Thoracic aorta (tissue), 2 donors: ENCODE measurements at places on chromosomes 13 and 19.

GRCh38 chr13:73704587-73704986 lies 429.6 kb downstream of the KLF12 start:
- no peaks in the 10 kb centered on the region for H3K4me1 ChIP-seq
- no peak for DNase-seq
- H3K4me3 ChIP-seq: no peak overlapping the region
- no peaks in the 10 kb centered on the region for H3K36me3 ChIP-seq

DNA sequence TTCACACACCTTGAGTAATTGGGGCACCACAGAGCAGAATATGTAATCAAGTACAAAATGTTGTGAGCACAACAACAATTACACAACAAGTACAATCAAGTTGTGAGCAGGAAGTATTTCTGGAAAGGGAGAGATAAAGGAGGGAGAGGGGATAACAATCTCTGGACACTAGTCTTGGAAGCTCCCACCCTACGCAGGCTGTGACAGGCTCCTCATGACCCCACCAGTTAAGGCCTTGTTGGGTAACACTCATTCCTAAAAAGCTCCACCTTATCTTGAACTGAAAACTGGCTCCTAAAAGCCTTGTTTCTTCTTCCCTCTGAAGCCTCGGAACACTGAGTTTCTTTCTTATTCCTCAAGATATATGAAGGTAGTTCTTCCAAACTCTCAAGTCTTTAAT lies 806.0 kb downstream of the UQCRFS1 start:
- no peak overlapping the region for H3K4me3 ChIP-seq
- no peaks in the 10 kb centered on the region for H3K4me1 ChIP-seq
- no peaks in the 10 kb centered on the region for H3K27me3 ChIP-seq
- DNase-seq: no peak
- no peaks in the 10 kb centered on the region for H3K36me3 ChIP-seq

DNA sequence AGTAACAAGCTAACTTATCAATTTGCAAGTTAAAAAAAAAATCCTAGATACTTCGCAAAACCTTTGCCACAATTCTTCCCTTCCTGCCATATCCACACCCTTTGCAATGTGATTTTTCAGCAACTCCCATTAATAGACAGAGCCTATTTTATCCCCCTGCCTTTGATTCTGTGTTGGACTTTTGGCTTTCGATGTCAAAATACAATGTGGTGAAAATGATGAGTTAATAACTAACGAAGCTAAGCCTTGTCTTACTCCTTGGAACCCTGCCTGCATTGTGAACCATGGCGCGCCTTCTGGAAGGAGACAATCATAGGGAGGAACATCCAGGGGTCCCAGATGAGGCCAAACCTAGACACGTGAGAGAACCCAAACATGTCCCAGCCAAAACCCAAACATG lies 6.4 kb downstream of the CYP4F2 start:
- H3K36me3 ChIP-seq: no peaks in the 10 kb centered on the region
- H3K27me3 ChIP-seq: no peaks in the 10 kb centered on the region
- no peak for DNase-seq
- H3K4me1 ChIP-seq: no peaks in the 10 kb centered on the region
- H3K27ac ChIP-seq: no peak overlapping the region

DNA sequence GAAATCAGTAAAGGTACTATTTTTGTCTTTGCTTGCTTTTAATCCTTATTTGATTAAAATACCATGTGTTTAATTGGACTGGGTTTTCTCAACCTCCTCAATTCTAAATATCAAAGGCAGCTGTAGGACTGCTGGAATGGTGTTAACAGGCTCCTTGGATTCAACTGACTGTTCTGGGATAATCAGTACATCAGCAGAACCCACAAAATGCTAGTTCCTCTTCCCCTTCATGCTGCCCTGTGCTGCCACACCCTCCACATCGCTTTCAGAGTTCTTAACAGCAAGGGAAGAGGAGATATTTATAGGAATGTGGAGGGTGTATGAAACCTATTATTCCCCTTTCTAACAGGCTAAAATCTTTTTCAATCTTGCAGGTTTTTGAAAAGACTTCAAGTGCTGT lies 82.4 kb downstream of the KCTD12 start:
- H3K27ac ChIP-seq: no peak overlapping the region
- H3K27me3 ChIP-seq: no peaks in the 10 kb centered on the region
- H3K4me1 ChIP-seq: peaks cover 3% of the 10 kb centered on the region
- H3K36me3 ChIP-seq: no peaks in the 10 kb centered on the region
- no peak for DNase-seq

- H3K4me1 ChIP-seq: no peaks in the 10 kb centered on the region
- H3K27me3 ChIP-seq: peaks cover 10% of the 10 kb centered on the region
- no peak overlapping the region for H3K27ac ChIP-seq
- no peak for DNase-seq
- H3K4me3 ChIP-seq: no peak overlapping the region
- H3K36me3 ChIP-seq: no peaks in the 10 kb centered on the region
Measured at GRCh38 chr13:99909836-99910619, 61.5 kb downstream of the ZIC5 start.

GRCh38 chr19:19900729-19901444 lies at the start of gene ZNF93:
ZNF93 (plus strand) TSS chr19:19900946; CDS start chr19:19901089, 143 bp downstream.
- DNase-seq: peak; percentile 84
- H3K4me1 ChIP-seq: peaks cover 6% of the 10 kb centered on the region

- no peaks in the 10 kb centered on the region for H3K27me3 ChIP-seq
- no peak overlapping the region for H3K27ac ChIP-seq
- H3K4me3 ChIP-seq: no peak overlapping the region
- no peaks in the 10 kb centered on the region for H3K36me3 ChIP-seq
Measured at GRCh38 chr13:78334059-78334458, 269.3 kb downstream of the POU4F1 start.

DNA sequence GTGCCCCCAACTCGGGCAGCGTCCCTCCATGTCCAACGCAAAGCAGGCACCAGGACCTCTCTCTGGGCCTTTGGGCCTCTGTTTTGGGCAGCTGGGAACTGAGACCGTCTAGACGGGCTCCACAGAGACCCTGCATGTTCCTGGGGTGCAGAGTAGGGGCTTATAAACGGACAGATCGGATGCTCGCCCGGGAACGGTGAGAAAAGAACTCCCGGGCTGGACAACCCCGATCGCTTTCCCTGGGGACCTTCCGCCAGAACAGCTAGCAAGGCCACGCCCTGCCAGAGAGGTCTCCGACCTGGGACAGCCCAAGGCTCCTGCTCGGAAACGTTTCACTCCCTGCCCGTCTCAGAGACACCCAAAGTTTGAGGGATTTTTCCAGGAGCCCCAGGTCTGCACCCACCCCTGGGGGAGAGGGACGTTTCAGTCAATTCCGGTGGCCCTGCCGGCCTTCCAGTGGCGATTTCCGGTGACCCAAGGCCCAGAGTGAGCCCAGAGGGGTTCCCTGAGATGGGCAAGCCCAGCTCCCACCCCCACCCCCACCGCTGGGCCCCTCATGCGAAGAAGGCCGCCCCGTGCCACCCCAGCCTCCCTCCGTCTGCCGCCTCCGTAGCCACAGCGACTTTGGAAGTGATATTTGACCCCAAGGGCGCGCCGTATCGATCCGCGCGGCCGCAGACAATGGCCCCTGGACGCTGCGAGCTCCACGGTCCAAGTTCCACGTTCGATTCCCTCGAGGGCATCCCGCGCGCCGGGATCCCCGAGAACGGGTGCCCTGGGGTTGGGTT lies 1.7 kb downstream of the NR2F6 start:
- peak overlapping the region; percentile 84 for H3K4me3 ChIP-seq
- peak overlapping the region; percentile 87 for H3K27ac ChIP-seq
- peaks cover 6% of the 10 kb centered on the region for H3K36me3 ChIP-seq
- H3K27me3 ChIP-seq: no peaks in the 10 kb centered on the region
- DNase-seq: no peak

GRCh38 chr19:49453757-49454240 lies 774 bp downstream of the ALDH16A1 start:
- H3K36me3 ChIP-seq: no peaks in the 10 kb centered on the region
- DNase-seq: no peak
- no peaks in the 10 kb centered on the region for H3K27me3 ChIP-seq
- peak overlapping the region; percentile 94 for H3K27ac ChIP-seq

GRCh38 chr13:34757441-34757840 lies 184.6 kb upstream of the NBEA start:
- no peaks in the 10 kb centered on the region for H3K27me3 ChIP-seq
- H3K4me1 ChIP-seq: no peaks in the 10 kb centered on the region
- DNase-seq: no peak
- no peak overlapping the region for H3K27ac ChIP-seq

- DNase-seq: no peak
- no peak overlapping the region for H3K4me3 ChIP-seq
- no peaks in the 10 kb centered on the region for H3K4me1 ChIP-seq
- H3K27me3 ChIP-seq: no peaks in the 10 kb centered on the region
Measured at GRCh38 chr13:109651854-109652253, 134.5 kb downstream of the IRS2 start.

DNA sequence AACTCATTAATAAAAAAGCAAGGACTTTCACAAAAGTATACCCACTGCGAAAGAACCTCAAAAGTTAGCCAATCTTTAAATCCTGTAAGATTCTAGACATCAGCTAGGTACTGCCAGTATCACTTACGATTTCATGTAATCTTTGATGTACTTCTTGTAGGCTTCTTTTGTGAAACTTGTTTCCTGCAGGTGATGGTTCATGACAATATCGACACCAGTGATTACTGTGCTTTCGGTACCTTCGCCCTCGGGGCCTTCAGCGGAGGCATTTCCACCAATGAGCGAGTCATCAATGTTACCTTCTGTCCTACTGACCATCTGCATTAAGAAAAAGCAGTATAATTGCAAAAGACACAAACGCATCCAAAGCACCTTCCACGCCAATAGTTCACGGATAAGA lies 1.1 kb downstream of the TPT1 start:
- no peaks in the 10 kb centered on the region for H3K27me3 ChIP-seq
- H3K27ac ChIP-seq: peak overlapping the region; percentile 100
- peaks cover 36% of the 10 kb centered on the region for H3K4me1 ChIP-seq
- H3K4me3 ChIP-seq: peak overlapping the region; percentile 97
- no peak for DNase-seq

GRCh38 chr19:57664269-57665127 lies 4.2 kb upstream of the ZSCAN4 start:
- H3K36me3 ChIP-seq: no peaks in the 10 kb centered on the region
- no peak for DNase-seq
- peak overlapping the region; percentile 14 for H3K27ac ChIP-seq
- no peaks in the 10 kb centered on the region for H3K27me3 ChIP-seq
- peak overlapping the region; percentile 72 for H3K4me3 ChIP-seq
- H3K4me1 ChIP-seq: peaks cover 5% of the 10 kb centered on the region

DNA sequence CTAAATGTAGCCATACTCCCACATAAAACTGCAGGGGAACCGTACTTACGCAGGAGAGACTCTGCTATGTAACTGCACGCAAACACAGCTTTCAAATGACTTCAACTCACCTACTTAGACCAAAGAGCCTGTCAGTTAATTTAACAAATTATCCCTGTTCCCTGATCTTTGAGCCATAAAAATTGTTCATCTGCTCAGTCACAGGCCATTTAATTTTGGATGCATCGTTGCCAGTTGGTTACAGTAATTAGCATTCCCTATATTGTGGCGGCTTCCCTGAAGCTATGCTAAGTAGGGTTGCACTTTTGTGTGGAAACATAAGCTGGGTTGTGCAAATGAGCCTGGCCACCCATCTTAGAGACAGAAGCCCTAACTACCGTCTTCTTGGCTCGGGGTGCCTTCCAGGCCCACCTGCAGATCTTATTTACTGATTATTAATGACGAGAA lies 21.2 kb upstream of the OBI1 start:
- H3K27me3 ChIP-seq: no peaks in the 10 kb centered on the region
- no peaks in the 10 kb centered on the region for H3K4me1 ChIP-seq
- H3K27ac ChIP-seq: no peak overlapping the region
- DNase-seq: no peak
- no peaks in the 10 kb centered on the region for H3K36me3 ChIP-seq
- no peak overlapping the region for H3K4me3 ChIP-seq

GRCh38 chr19:6466526-6467248 lies 2.6 kb downstream of the CRB3 start:
- H3K27me3 ChIP-seq: no peaks in the 10 kb centered on the region
- no peaks in the 10 kb centered on the region for H3K36me3 ChIP-seq
- H3K4me3 ChIP-seq: no peak overlapping the region
- no peak for DNase-seq
- H3K27ac ChIP-seq: no peak overlapping the region

DNA sequence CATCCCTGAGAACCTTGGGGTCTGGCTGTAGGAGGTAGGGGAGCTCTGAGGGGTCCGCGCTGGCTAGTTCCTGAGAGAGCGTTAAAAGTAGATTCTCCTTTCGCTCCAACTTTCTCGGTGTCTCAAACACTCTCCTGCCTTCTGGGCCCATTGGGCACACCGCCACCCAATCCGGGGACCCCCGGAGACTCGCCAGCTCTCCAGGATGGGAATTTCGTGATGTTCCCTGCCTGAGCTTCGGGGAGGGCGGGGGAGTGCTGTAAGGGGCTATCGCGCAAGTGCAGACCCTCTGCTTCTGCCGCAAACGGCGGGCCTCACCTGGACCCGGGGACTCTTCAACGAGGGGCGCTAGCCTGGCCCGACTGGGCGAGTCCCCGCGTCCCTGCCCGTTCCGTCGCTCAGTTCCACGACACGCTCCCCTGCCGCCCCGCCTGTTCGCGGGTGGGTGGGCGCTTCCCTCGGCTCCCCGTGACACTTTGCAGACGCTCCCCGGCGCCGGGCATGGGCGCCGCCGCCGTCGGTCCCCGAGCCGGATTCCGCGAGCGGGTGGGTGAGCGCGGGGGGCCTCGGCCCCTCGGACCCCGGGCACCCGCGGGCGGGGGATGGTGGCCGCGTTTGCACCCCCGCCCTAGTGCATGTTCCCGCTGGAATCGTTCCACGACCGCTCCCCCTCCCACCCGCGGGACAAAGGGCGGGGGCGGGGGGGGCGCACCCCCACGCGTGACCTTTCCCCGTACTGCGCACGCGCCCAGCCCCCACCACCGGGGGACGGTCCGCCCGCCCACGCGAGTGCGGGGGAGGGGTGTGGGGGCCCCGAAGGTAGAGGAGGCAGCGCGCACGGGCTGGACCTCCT lies at the start of gene CCDC106:
Gene CCDC106 (plus strand): TSS at position 481 of the 853 bp plus-strand sequence. CDS start 835 bp downstream, outside the sequence.
- H3K36me3 ChIP-seq: peaks cover 6% of the 10 kb centered on the region
- H3K4me3 ChIP-seq: peak within 1 kb of the TSS; percentile 96
- H3K27me3 ChIP-seq: no peaks in the 10 kb centered on the region
- H3K4me1 ChIP-seq: peaks cover 47% of the 10 kb centered on the region

DNA sequence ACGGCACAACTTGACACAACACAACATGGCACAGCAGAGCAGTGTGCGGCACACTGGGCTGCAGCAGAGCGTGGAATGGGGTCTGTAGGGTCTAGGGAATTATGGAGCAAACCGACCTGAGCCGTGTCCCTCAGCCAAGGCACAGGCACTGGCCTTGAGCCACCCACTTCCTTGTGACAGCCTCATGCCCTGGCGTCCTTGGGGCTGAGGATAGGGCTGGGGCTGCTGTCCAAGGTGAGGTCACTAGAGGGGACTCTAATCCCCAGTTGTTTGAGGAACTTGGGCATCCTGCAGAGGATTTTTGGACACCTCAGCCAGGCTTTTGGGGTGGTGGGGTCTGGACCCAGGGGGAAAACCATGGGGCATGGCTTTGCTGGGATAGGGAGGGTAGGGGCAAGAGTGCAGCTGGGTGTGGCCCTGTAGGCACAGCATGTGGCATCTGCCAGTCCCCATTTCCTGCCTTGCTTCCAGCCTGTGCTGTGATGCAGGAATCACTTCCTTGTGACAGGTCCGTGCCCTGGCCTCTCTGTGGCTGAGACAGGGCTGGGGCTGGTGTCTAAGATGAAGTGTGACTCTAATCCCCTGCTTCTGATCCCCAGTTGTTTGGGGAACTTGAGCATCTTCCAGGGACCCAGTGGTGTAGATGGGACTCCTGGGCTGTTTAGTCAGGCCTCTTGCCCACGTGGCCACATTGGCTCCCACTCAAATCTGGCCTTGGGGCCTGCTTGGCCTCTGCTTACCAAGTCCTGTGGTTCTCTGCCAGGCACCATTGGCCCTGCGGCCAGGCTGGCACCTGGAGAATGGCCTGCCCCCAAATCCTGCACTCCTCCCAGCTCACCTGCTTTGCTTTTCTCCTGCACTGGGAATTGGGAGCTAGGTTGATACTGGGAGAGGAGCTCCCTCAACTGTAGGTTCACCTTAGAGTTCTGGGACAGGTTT lies 78.5 kb downstream of the SCGB2B2 start:
- no peak overlapping the region for H3K27ac ChIP-seq
- H3K27me3 ChIP-seq: no peaks in the 10 kb centered on the region
- no peak overlapping the region for H3K4me3 ChIP-seq
